Small intestine (tissue), 16 donors: ENCODE measurements at places on chromosomes 1 and 21.

GRCh38 chr21:46020581-46020980 lies 39.0 kb downstream of the COL6A1 start:
- DNase-seq, result no peak

GRCh38 chr1:8765198-8765597 lies 52.2 kb downstream of the RERE start:
- no peak for DNase-seq

DNA sequence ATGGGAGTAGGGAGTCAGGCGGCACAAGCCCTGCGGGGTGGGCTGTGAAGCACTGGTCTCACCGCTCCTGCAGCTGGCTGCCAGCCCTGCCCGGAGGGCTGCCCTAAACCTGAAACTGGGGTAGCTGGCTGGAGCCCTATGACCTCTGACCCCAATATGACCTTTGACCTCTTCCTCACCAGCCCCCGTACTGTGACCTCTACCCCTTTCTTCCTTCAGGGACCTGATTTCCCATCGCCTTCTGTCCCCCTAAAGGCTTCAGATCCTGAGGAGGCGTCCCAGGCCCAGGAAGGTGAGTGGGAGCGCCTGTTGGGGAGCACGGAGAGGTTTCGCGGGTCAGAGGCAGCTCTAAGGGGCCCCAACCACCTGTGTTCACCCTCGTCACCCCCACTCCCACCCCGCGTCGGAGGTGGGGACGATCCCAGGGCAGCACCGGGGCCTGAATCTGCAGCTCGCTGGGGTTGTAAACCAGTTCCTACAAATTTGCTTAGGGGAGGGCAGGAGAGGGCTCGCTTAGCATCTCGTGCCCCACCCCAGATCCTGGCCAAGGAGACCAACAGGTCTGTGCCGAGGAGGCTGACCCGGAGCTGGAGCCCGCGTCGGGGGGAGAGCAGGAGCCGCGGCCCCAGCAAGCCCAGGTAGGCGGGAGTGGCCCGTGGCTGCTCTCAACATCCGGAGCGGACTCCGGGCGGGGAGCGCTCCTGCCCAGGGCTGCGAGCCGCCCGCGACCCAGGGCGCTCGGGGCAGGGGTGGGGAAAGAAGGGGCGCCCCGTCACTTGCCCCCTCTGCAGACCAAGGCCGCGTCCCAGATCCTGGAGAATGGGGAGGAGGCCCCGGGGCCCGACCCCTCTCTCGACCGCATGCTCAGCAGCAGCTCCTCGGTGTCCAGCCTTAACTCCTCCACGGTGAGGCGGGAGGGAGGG lies 7.3 kb downstream of the SYTL1 start:
- peak; percentile 66 for DNase-seq

GRCh38 chr21:41156142-41156541 lies 11.8 kb upstream of the BACE2 start:
- DNase-seq, result no peak

GRCh38 chr1:207858806-207859205 lies 52.1 kb downstream of the CD34 start:
- no peak for DNase-seq

DNA sequence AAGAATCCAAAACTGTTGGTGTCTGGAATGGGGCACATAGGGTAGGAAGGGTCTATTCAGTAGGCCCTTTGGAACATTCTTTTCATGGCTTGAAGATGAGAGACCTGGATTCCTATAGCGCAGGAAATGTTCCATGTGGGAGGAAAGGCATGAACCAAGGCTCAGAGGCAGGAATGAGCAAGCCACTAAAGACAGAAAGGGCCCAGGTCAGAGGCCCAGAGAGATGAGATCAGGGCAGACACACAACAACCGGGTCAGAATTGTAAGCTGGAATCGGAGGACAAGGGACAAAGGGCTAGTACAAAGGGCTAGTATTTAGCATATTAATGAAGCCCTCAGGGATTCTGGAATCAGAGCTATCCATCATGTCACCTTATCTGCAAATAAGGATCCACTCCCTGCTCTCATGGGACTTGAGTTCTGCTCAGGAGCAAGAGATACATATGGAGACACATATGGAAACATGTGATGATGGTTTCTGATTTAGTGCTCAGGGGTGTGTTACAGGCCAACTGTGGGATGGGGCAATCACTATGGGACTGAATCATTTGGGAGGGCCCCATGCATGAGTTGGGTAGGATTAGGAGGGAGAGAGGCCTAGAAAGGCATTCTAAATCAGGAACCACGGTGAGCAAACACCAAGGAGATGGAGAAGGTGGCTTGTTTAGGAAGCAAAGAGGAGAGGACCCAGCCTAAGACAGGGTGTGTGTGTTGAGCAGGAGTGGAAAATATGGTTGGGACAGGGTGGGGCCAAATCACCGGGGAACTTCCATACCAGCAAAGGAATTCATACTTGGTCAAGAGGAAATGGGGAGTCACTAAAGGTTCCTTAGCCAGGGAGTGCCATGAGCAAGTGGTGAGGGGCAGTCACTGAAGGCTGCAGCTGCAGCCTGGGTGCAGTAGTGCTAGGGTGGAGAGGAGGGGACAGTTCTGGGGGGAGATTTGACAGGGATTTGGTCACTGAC lies 8.6 kb downstream of the NECTIN4 start:
- peak; percentile 32 for DNase-seq

- DNase-seq, result no peak
Measured at GRCh38 chr1:82593561-82593960, 792.8 kb downstream of the ADGRL2 start.
